ENCODE measurements at places on chromosomes 6 and 20. TPM values are rescaled to one million over a fixed set of nuclear protein-coding genes. Genes with fewer than 3 reads are reported as not detected.

GRCh38 chr20:64053841-64054661 is 4.6 kb upstream of the SOX18 start:
- DNase-seq = no peak
- H3K36me3 ChIP-seq = no peaks in the 10 kb centered on the region
- H3K27me3 ChIP-seq = peaks cover 18% of the 10 kb centered on the region
- H3K4me3 ChIP-seq = no peak overlapping the region

DNA sequence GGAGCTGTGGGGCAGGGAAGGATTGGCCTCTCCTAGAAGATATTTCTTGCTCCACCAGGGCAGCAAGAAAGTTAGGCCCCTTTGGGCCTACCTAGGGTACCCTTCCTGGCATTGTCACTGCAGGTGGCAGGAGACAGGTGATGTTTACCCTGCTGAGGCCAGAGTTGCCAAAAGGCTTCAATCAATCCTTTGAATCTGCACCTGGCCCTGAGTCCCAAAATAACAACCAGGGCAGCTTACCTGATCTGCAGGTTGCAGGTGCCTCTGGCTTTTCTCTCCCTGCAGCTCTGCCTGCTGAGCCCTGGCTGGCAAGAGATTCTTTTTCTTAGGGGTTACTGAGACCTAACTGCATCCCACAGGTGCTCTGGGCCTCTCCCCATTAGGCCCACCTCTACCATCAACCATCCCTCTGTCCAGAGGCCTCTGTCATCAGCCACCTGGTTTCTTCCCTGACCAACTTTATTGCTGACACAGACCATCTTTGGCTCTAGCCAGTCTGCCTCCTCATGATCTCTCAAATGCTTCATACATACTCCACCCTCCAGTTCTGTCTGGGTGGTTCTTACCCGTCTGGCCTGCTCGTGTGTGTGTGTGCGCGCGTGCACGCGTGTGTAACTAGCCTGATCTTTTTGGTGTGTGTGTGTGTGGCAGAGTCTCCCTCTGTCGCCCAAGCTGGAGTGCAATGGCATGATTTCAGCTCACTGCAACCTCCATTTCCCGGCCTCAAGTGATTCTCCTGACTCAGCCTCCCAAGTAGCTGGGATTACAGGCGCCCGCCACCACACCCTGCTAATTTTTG is 13.7 kb downstream of the BCL2L1 start:
- no peak overlapping the region for H3K4me3 ChIP-seq
- DNase-seq = no peak
- no peaks in the 10 kb centered on the region for H3K27me3 ChIP-seq

DNA sequence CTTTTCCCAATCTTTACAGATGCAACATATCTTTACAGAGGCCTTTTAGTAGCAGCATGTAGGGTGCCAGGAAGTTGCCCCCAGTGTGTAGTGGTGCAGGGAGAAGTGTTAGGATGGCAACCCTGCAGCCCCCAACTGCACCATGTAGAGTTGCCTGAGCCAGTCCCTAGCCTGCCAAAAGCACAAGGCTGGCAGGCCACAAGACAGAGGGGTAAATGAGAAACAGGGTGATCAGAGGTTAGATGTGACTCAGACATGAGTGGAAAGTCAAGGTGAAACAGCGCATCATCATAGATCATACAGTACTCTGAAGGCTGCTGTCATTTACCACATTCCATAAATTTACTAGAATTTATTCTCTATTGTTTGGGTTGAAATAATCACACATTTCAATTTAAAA is 467.5 kb downstream of the PRKN start:
- DNase-seq = no peak
- H3K36me3 ChIP-seq = no peaks in the 10 kb centered on the region
- H3K4me3 ChIP-seq = no peak overlapping the region
- H3K27ac ChIP-seq = no peak overlapping the region
- no peaks in the 10 kb centered on the region for H3K4me1 ChIP-seq

DNA sequence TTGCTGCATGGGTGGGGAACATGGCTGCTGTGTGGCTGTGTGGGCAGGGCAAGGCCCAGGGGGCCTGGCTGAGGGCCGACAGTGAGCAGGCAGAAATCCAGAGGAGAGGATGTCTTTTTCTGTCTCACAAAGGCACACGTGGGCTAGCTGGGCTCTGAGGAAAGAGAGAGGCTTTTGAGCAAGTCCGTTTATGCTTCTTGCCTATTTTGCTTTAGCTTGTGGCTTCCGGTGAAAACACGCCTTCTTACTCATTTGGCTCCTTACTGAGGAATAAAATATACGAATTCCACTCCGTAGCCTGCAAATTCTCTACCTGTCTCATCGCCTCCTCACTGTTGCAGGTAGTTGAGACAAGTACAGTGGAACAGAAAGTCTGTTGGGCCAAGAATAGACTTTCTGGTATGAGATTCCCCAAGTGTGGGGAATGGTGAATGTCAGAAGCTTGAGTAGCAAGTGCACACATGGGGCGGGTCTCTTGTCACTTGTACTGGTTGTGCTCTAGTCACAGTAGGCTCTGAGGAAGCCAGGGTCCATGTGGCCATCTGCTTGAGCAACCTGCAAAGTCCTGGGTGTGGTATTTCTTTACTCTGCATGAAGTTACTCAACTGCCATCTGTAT is 28.4 kb downstream of the WRNIP1 start:
- peak; percentile 32 for DNase-seq
- H3K4me3 ChIP-seq = no peak overlapping the region
- no peaks in the 10 kb centered on the region for H3K36me3 ChIP-seq
- H3K27ac ChIP-seq = no peak overlapping the region

DNA sequence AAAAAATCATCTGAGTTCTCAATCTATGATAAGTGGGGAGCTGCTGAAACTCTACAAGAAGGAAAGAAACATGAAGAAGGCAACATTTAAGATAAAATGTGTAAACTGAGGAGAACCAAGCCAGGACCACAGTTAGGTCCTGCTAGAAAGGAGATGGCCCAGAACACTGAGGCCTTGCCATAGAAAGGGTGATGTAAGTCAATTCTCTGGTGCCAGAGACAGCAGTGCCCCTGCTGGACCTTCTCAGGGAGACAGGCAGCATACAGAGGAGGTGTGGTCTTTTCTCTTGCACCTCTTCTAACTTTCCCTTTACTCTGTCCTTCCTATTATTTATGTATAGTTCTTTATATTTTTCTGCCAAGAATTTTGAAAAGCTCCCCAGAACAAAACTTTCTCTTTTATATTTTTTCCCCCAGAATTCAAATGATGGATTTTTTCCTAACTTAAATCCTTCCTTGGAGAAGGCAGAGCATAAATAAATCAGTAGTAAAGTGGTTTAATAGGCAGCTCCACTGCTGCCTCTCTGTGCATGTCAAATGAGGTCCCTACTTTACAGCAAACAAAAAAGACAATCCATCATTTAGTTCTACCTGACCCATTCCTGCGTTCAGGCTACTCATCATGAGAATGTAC is 9.0 kb downstream of the UQCC2 start:
- no peaks in the 10 kb centered on the region for H3K27me3 ChIP-seq
- H3K4me1 ChIP-seq = peaks cover 1% of the 10 kb centered on the region
- no peak overlapping the region for H3K27ac ChIP-seq

- no peaks in the 10 kb centered on the region for H3K36me3 ChIP-seq
- no peak overlapping the region for H3K27ac ChIP-seq
- no peaks in the 10 kb centered on the region for H3K27me3 ChIP-seq
- peaks cover 8% of the 10 kb centered on the region for H3K4me1 ChIP-seq
- H3K4me3 ChIP-seq = no peak overlapping the region
Observed at GRCh38 chr20:7859356-7859802, 80.9 kb downstream of the HAO1 start.

DNA sequence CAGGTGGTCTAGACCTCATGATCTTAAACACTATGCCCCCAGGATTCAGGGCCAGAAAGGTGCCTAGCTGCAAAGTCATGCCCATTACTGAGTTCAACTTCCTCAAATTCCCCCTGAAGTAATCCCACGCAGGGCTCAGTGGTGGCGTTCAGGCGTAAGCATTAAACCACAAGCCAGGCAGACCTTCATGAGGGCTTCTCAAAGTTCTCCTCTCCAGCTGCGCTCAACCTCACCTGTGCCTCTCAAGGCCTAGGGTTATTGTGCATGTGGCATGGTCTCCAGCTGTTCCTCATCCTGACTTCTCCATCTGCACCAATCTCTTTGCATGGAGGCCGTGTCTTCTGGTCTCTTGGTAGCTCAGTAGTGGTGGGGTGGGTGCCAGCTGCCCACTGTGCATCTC is 113.6 kb downstream of the TSHZ2 start:
- no peak overlapping the region for H3K4me3 ChIP-seq
- H3K36me3 ChIP-seq = no peaks in the 10 kb centered on the region
- H3K27me3 ChIP-seq = no peaks in the 10 kb centered on the region
- H3K4me1 ChIP-seq = peaks cover 5% of the 10 kb centered on the region

DNA sequence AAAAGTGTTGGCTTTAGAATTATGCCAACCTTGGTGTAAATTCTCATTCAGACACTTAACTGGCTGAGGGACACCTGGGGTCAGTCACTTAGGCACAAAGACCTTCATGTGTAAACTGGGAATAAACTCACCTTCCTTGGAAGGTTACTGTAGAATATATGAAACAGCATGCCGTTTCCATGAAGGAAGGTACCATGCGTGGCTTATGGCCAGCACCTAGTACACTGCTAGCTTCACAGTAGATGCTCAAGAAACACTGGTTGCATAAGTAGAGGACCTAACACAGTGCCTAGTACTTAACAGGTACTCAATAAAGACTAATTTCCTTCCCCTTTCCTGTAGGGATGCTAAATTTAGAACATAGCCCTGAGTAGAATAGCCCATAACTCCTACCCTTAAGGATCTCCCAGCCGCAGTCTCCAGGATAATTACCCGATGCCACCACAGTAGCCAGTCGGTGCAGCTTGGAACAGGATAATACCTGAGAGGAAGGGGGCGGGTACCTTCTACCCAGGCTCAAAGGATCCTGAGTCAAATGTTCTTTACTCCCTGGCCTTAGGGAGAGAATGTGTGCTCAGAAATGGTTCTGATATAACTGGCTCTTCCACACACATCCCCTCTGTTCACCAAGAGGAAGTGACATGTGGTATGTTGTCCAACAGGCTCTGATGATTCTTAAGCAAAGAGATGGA is 3.6 kb downstream of the BCL2L1 start:
- peaks cover 13% of the 10 kb centered on the region for H3K36me3 ChIP-seq
- H3K27ac ChIP-seq = peak overlapping the region; percentile 95
- peak overlapping the region; percentile 72 for H3K4me3 ChIP-seq
- no peaks in the 10 kb centered on the region for H3K27me3 ChIP-seq
- DNase-seq = no peak

- no peaks in the 10 kb centered on the region for H3K4me1 ChIP-seq
- no peak for DNase-seq
- peaks cover 2% of the 10 kb centered on the region for H3K27me3 ChIP-seq
Observed at GRCh38 chr20:63119121-63119962, 96.6 kb downstream of the YTHDF1 start.

- H3K27me3 ChIP-seq = no peaks in the 10 kb centered on the region
- DNase-seq = no peak
- no peak overlapping the region for H3K27ac ChIP-seq
- H3K36me3 ChIP-seq = no peaks in the 10 kb centered on the region
Observed at GRCh38 chr20:25459111-25459830, 51.8 kb downstream of the GINS1 start.

DNA sequence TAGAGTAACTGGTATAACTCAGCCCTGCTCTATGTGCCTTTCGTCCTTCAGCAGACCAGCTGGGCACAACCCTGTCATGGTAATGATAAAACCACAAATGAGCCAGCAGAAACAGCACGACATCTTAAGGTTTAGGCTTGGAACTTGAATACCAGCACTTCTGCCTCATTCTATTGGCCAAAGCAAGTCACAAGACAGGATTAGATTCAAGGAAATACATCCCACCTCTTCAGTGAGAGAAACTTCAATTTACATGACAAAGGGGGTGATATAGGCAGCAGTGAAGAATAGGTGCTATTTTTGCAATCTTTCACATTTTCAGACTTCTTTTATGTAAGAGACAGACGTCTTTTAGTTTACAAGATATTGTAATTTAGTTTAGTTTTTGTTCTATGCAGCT is 69.8 kb upstream of the SLC35F1 start:
- no peaks in the 10 kb centered on the region for H3K4me1 ChIP-seq
- no peak overlapping the region for H3K27ac ChIP-seq
- H3K27me3 ChIP-seq = peaks cover 2% of the 10 kb centered on the region
- no peak for DNase-seq

DNA sequence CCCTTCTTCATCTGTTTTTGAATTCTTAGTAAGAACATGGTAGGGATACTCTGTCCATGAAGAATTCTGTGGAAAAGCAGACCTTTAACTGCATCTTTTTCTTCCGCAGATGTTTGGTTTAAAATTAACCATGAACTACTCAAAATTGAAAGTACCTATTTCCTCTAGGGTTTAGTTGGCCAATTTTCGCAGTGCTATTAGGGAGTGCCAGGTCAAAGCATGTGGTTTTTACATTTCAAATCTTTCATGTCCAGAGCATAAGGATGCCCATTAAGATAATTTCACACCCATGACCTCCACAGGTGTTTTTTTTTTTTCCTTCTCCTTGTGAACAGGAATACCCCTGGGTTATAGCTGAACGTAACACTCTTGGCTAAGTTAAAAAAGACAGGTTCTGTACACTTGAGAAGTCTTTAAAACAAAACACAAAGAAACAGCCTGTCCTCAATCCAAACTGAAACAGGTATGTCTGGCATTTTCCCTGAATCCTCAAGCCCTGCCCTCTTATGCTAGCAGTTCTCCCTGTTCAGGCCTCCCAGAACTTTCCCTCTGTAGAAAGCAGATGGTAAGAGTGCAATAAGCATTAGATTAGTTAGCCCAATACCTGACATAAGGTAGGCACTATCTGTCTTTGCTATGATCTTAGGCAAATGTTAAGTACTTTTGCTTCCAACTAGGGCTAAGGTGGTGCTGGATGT is 67.1 kb downstream of the ELOVL5 start:
- H3K4me3 ChIP-seq = no peak overlapping the region
- H3K4me1 ChIP-seq = no peaks in the 10 kb centered on the region
- peaks cover 4% of the 10 kb centered on the region for H3K36me3 ChIP-seq
- DNase-seq = no peak
- H3K27ac ChIP-seq = no peak overlapping the region
- no peaks in the 10 kb centered on the region for H3K27me3 ChIP-seq

GRCh38 chr20:17875106-17875980 is 93.3 kb downstream of the SNX5 start:
- no peak overlapping the region for H3K4me3 ChIP-seq
- no peaks in the 10 kb centered on the region for H3K27me3 ChIP-seq
- no peak overlapping the region for H3K27ac ChIP-seq
- H3K36me3 ChIP-seq = no peaks in the 10 kb centered on the region
- peaks cover 18% of the 10 kb centered on the region for H3K4me1 ChIP-seq
- peak; percentile 72 for DNase-seq

DNA sequence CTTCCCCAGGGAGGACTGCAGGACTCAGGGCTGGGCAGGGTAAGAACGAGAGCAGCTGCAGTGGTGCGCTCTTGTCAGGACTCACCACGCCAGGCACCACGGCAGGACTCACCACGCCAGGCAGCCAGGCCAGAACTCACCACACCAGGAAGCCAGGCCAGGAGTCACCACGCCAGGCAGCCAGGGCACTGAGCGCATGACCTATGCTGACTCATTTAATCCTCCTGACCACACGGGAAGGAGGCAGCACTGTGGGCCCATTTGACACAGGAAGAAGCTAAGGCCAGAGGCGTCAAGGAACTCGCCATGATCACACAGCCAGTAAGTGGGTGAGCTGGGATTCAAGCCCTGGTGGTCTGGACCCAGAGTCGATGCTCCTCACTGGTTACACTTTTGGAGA is 189.3 kb downstream of the PREX1 start:
- H3K27ac ChIP-seq = no peak overlapping the region
- H3K27me3 ChIP-seq = no peaks in the 10 kb centered on the region
- H3K4me3 ChIP-seq = no peak overlapping the region
- peaks cover 5% of the 10 kb centered on the region for H3K4me1 ChIP-seq

The STMND1 gene
- 0.16 TPM for total RNA-seq

The THBD gene
- 14.2 TPM for total RNA-seq

The CD83 gene
- total RNA-seq = 1.6 TPM

The NDUFAF5 gene
- total RNA-seq = 27.3 TPM

The TBXT gene
- total RNA-seq = not detected

The SLC17A3 gene
- not detected for total RNA-seq

The ADRM1 gene
- 125 TPM for total RNA-seq

The RAMACL gene
- 1.3 TPM for total RNA-seq

The TMEM170B gene
- total RNA-seq = 1.5 TPM

The MYT1 gene
- not detected for total RNA-seq

Measured in astrocyte (in vitro differentiated cells and primary cell).